ENCODE measurements at places on chromosomes 13 and 19. TPM values are rescaled to one million over a fixed set of nuclear protein-coding genes. Genes with fewer than 3 reads are reported as not detected.
A peak's percentile ranks its signal among the peaks of the same experiment; 100 is the strongest.

GRCh38 chr19:33332248-33332647 is 29.9 kb upstream of the CEBPA start:
- DNase-seq: no peak

- DNase-seq: peak; percentile 58
These were observed 22.8 kb upstream of the CEACAM20 start for GRCh38 chr19:44552324-44552723.

Gene SHC2
- not detected for total RNA-seq

GRCh38 chr19:49216071-49216470 is 58.5 kb downstream of the TRPM4 start:
- DNase-seq: no peak

DNA sequence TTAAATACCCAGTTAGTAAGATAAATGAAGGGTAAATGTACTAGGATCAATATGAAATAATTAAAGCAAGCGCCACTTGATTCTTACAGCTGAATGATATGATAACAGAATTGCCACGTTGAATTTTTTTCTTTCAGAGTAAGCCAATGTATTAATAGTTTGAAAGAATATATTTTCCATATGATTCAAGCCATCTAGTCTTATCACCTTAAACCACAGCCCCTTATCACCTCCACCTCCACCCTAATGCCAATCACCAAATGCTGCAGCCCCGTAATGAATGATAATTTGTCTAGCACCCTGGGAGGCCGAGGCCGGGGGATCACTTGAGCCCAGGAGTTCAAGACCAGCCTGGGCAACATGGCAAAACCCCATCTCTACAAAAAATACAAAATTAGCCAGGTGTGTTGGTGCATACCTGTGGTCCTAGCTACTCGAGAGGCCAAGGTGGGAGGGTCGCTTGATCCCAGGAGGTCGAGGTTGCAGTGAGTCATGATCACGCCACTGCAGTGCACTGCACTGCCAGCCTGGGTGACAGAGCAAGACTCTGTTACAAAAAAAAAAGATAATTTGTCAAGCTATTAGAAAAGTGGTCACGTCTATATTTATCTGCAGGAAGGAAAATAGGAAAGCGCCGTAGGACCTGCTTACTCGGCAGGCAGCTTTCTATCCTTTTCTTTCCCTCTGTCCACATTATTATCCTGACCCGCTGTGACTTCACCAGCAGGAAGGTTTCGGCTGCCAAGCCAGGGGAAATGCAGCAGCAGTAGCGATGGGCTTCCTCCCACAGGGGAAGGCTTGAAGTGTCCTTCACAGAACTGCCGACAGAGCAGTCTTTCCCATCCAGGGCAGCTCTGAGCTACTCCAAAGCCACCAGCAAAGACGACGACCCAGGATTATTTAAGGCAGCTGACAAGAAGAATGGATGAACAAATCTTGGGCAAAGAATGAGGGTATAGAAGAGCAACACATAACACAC is 19.7 kb upstream of the CLN5 start:
- no peak for DNase-seq

DNA sequence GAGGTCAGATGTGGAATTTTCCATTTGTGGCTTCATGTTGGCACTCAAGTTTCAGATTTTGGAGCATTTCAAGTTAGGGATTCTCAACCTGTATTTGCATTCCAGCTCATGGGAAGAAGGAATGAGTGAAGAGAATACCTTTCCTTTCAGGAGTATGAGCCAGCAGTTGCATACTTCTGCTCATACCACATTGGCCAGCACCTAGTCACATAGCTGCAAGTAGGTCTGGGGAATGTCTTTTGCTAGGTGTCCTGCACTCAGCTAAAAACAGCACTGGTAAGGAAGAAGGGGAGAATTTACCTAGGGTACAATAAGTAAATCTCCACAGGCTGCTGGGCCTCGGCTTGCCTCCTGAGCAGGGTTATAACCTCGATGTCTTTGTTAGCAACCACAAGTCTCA is 24.6 kb upstream of the ATP8A2 start:
- no peak for DNase-seq

Gene LPAR2
- total RNA-seq: 35.4 TPM

DNA sequence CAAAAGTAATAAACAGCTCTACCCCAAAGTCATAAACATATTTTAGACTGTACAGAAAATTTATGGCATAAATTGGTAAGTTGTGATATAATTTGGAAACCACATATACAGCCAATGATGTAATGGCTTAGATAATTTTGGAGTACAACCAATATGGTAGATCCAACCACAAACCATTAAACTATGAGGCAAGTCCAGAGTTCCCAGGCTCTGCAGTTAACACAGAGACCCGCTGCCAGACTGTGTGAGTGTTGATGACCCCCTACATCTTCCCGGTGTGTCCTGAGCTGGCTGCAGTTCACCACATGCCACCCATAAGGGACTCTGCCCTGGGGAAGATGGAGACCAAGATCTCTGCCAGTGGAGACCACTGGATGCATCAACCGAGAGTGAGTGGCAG is 9.9 kb upstream of the SERPINE3 start:
- DNase-seq: no peak

Gene TNNI3
- not detected for total RNA-seq

DNA sequence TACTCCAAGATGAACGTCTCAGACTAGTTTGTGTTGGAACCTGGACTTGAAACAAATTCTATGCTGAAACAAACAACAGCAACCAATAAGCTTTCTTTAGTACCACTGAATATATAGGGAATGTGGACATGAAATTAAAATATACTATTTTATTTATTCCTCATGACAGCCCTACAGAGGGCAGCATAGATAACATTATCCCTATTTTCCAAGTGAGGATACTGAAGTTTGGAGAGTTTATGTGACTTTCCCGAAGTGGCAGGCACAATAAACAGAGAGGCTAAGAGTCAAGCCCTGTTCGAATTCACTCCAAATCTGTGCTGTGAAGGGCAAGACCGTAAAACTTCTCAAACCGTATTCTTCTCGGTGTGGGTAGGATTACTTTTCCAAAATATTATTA is 509.9 kb upstream of the GPC6 start:
- DNase-seq: no peak

DNA sequence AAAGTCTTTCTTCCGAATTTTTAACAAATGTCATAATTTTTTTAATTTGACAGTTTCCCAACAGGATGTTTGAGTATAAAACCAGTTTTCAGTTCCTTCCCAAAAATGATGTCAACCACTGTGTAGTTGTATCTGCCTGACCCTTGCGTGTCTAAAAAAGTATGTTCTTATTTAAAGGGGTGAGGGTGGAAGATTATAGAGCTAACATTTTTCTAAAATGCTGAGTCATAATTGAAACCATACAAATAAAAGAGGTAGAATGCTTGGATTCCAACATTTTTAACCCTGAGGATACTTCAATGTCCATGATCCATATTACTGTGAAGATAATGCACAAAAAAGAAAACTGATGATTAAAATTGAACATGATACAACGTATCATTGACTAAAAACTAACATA is 1388.8 kb downstream of the UQCRFS1 start:
- no peak for DNase-seq

Gene TMEM38A
- 1.6 TPM for total RNA-seq
